ENCODE measurements at places on chromosomes 6 and 20.

DNA sequence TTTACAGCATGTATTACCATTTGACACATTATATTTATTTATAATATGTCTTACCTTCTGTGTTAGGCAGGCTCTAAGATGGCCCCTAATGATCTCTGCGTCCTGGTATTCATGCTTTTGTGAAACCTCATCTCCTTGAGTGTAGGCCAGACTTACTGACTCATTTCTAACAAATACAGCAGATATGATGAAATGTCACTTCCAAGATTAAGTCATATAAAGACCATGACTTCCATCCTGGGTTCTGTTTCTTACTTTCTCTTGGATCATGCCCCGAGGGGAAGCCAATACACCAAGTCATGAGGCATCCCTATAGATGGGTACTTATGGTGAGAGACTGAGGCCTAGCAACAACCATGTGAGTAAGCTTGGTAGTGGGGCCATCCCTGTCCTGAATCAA lies 30.2 kb downstream of the ZHX3 start:
- DNase-seq = no peak

- no peak for DNase-seq
Measured at GRCh38 chr6:22954749-22955385, 385.5 kb downstream of the HDGFL1 start.

- DNase-seq = peak; percentile 1
Measured at GRCh38 chr6:108260126-108260808, 573 bp downstream of the SNX3 start.

GRCh38 chr20:51511861-51512619 lies 30.5 kb downstream of the NFATC2 start:
- DNase-seq = no peak

GRCh38 chr6:107625264-107625663 lies 135.3 kb downstream of the SOBP start:
- DNase-seq = no peak

DNA sequence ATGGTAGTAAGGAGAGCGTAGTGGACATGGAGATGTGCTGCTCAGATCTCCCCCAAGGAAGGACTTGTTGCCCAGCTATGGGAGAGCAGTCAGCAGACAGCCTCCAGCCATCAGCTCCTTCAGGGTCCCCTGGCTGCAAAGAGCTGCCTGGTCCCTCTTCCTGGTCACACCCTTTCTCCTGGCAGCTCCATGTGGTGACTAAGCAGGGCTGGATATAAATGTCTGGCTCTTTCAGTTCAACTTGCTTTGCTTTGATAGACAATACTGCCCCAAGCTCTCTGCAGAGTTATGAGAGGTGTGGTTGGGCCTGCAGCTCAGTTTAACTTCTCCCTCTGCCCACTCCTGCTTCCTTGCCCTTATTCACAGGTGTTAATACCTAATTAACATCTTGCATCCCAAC lies 64.1 kb upstream of the DDR1 start:
- DNase-seq = no peak

- DNase-seq = no peak
Measured at GRCh38 chr6:142306736-142307135, 4.9 kb downstream of the ADGRG6 start.

- DNase-seq = no peak
Measured at GRCh38 chr20:10780901-10781300, 107.1 kb upstream of the JAG1 start.

DNA sequence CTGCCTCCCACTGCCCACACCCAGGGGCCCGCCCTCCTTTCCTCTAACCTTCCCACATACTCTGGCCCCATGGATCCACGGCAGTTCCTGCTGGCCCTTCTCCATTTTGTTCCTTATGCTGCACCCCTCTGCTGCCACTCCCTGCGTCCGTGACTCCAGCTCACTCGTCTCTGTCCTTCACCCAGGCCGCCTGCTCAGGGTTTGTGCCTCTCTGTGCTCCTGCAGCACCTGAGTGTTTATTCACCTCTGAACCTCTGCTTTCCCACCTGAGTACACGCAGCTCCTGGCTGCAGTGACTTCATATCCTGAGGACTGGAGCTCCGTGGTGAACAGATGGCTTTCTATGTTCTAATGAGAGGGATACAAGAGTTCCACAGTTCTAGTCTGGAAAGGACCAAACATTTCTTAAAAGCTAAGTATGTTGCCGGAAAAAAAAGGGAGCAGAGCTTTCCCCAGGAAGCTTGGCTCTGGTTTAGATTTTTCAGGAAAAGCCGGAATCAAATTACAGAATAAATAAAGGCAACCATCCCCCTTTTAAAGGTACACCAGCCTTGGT lies 1.5 kb upstream of the GNRH2 start:
- DNase-seq = no peak

DNA sequence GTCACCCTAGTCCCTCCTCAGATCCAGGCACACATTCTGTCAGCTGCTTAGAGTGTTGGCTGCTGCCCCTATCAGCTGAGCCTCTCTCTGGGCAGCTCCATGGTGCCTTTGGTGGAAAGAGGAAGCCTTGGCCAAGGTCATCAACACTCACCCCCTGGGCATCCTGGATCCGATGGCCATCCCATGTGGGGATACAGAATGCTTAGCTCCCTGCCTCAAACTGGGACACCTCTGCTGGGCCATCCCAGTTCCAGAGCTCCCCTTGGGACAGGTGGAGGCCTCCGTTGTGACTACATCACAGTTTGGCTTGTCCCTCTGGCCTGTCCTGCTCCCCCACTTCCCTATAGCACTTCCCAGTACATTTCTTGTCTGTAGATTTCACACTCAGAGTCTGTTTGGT lies 45.6 kb downstream of the TOX2 start:
- no peak for DNase-seq

DNA sequence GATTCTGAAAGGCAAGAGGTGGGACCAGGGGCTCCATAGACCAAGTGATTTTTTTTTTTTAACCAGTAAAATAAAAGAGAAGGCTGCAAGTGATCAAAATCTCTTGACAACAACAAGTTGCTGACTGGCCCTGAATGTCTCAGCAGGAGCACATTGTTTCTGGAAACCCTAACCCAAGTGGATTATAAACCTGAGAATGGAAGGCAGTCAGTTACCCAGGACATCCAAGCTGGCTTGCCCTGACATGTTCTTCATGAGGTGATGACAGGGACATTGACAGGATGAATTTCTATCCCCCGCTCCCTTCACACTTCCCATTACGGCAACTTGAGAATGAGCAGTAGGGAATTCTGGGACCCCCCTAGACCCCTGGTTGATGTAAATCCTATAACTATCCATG lies 49.6 kb upstream of the RIPOR2 start:
- DNase-seq = no peak

DNA sequence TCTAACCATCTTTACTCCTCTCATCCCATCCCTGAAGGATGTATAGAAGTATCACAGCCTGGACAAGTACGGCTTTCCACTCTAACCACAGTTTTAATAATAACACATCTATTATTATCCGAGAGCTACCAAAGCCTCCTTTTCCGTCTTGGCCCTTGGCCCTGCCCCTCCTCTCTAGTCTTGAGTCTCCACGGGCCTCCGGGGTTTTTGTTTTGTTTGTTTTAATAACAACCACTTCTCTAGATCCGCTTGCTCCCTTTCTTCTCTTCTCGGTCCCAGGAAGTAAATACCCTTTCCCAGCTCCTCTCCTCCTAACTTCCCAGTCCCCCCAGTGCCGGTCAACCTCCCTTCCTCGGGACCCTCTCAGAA lies 661 bp downstream of the LCA5 start:
- DNase-seq = no peak

DNA sequence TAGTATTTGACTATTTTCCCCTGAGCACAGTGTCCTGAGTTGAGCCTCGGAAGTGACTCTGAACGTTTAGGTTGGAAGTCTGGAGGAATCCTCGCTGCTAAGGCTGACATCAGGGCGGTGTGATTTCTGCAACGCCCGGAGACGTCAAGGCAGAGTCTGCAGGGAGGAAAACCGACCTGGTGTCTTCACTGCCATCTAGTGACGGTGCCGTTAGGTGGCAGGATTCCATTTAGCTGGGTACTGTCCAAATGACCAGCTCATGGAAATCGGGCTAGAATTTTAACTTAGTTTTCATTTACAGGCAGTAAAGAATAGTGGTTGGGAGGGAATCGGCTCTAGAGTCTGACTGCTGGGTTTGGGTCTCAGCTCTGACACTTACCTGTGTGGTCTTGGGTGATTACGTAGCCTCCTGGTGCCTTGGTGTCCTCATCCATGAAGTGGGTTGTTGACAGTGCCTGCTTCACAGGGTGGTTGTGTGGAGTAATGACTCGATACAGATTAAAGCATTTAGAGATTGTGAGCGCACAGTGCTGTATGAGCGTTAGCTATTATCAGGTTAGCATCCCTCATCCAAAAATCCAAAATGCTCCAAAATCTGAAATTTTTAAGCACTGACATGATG lies 35.0 kb downstream of the FOXF2 start:
- peak; percentile 15 for DNase-seq

DNA sequence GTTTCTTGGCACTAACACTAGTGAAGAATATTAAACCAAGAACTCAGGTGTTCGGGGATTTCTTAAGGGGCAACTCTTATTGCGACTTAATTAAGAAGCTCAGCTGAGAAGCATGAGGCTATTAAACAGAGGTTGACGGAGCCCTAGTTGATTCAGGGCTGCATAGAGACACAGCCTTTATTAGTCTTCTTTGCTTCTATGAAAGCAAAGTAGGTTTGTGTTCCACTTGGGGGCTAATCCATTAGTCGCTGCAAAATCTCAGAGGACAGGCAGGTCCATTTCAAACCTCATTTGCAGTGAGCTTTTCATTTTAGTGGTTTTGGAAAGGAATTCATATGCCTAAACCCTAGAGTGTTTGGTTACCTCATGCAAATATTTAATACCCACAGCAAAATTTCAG lies 506.6 kb upstream of the SULF2 start:
- DNase-seq = no peak

- DNase-seq = no peak
Measured at GRCh38 chr20:39993742-39994141, 695.3 kb downstream of the MAFB start.

DNA sequence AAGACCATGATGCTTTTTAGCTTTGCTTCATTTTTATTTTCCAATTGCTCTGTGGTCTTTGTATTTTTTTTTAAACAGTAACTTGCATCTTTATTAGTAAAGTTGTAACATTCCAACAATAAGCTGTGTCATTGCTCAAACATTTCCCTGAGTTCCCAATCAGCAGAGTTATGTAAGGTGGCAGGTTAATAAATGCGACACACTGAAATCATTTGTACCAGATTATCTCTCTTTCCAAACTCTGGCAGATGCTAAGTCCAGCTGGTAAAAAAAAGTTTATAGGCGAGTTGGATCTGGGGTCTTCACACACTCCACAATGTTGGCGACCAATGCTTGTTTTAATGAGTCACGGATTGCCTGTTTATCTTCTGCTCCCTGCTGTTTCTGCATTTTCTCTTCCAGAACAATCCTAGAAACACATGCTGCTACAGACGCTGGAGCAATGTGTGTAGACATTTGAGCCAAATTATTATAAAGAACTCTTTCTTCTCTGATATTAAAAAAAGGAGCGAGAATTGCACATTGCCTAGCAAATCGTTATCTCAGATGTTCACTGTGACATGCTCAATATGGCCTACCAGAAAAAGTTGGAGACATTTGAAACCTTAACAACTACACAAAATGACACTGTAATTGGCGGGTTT lies 113.6 kb upstream of the IFNGR1 start:
- no peak for DNase-seq

- no peak for DNase-seq
Measured at GRCh38 chr6:156430386-156430785, 346.8 kb upstream of the ARID1B start.

GRCh38 chr6:42846505-42846904 lies 32.9 kb upstream of the RPL7L1 start:
- no peak for DNase-seq

DNA sequence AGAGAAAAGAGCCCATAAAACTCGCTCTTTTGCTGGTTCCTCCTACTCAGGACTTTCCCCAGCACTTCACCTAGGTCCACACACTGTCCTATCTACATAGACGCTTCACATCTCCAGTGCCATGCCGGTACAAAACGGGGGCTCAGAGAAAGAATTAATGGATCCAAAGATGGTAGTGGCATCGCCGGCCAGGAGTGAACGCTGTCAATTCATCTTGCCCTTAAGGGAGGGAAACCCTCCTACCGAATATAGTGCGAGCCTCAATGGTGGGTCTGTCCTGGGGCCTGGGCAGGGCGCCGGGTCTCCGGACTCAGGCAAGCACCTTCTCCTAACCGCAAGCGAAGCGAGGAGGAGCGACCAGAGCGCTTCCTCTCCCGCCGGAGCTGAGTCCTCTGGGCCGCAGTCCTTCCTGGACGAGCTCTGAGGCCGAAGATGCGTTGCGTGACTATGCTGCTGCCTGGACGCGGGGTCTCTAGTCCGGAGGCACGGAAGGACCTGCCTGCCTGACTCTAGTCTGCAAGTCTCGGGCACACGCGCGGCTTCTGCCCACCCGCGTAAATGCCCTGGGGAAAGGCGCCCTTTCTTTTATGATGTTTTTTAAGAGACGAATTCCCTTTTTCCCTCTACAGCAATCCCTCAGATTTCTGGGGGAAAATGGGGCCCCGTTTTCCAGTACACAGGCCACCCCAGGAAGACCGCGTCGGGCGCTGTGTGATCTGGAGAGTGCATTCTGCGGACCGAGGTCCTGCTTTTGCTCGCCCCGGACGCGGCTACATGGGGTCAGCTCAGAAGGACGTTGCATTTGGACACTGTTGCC lies 100.1 kb upstream of the PRDM1 start:
- no peak for DNase-seq

- DNase-seq = no peak
Measured at GRCh38 chr6:22227824-22228610, 68.8 kb downstream of the PRL start.

- DNase-seq = no peak
Measured at GRCh38 chr6:87151471-87151780, 3.9 kb upstream of the ZNF292 start.

- DNase-seq = no peak
Measured at GRCh38 chr20:1674361-1674760, 16.8 kb upstream of the SIRPG start.

DNA sequence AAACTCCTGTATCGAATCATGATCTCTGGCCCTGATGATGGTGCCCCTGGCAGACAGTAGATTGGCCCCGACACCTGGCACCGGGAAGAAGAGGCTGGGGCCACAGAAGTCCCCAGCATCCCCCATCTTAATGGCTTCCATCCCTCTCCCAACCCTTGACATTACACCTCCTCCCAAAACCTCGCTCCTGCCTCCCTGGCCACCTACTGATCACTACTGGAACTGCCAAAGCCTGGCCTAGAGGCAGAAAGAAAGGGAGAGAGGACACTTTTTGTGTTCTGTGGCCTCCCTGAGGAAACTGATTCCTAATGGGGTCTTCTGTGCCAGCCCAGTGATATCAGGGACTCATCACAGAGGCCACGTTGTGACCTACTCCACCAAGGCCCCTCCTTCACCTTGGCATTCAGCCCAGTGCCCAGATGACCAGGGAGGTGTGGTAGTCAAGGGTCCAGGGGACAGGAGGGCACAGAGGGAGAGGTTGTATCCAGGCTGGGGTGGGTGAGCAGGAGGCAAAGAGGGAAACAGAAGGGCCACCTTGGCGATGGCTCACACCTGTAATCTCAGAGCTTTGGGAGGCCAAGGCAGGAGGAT lies 6.1 kb downstream of the C20orf173 start:
- DNase-seq = peak; percentile 7
